ENCODE measurements at places on chromosomes 3 and 15. TPM values are rescaled to one million over a fixed set of nuclear protein-coding genes. Genes with fewer than 3 reads are reported as not detected.
A peak's percentile ranks its signal among the peaks of the same experiment; 100 is the strongest.

- peak; percentile 26 for DNase-seq
Measured at GRCh38 chr3:123658118-123658851, 73.4 kb upstream of the HACD2 start.

GRCh38 chr3:194852831-194853508 lies 167.3 kb downstream of the FAM43A start:
- no peak for DNase-seq

DNA sequence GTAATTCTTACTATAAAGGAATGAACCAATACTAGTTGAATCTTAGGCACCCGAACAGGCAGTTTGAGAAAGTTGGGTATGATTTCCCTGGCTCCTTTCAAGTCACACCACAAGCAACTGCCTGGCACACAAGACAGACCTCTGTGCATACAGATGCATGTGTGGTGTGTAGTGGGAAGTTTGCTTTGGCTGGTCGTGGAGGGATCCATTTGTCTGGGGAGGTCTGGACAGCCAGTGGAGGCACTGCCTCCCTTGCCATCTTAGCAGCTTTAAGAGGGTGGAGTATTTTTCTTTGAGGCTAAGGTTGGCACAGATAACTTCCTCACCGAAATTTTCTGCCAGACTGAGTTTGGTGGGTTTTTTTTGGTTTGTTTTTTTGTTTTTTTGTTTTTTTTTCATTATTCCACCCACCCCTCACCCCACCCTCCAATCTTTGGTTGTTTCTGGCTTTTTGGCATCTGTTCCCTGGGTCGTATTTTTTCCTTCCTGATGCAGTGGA lies 97.1 kb downstream of the TMEM212 start:
- no peak for DNase-seq

DNA sequence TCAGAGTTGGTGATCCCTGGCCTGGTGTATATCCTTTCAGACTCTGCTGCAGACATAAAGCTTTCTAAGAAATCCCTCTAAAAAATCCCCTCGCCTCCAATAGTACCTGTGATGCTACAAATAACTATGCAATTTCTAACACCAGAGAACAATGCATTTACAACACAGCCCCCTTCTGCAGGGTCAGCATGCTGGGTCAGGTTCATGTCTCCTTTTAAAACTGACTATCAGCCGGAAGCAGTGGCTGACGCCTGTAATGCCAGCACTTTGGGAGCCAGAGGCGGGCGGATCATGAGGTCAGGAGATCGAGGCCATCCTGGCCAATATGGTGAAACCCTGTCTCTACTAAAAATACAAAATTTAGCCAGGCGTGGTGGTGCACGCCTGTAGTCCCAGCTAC lies 77.0 kb upstream of the SPATA12 start:
- no peak for DNase-seq

- peak; percentile 81 for DNase-seq
Measured at GRCh38 chr15:69126054-69126469, 34.4 kb upstream of the GLCE start.

DNA sequence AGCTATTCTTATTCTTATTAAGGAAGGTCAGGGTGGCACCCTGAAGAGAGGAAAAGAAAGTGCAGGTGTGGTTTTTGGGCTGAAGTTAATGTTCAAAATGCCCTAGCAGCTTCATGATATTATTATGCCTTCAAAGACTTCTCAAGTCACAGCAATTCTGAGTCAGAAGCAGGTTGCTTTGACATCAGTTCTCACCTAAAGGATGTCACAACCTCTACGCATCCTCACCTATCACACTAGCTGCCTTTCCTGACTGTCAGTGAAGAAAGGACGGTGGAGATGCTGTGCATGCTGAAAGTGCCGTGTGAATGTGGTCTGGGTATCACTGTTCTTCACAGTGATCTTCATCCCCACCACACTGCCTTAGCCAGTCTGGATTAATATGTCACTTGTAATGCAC lies 49.6 kb downstream of the NPTN start:
- no peak for DNase-seq

- DNase-seq, result no peak
Measured at GRCh38 chr3:194877291-194878119, 191.8 kb downstream of the FAM43A start.

DNA sequence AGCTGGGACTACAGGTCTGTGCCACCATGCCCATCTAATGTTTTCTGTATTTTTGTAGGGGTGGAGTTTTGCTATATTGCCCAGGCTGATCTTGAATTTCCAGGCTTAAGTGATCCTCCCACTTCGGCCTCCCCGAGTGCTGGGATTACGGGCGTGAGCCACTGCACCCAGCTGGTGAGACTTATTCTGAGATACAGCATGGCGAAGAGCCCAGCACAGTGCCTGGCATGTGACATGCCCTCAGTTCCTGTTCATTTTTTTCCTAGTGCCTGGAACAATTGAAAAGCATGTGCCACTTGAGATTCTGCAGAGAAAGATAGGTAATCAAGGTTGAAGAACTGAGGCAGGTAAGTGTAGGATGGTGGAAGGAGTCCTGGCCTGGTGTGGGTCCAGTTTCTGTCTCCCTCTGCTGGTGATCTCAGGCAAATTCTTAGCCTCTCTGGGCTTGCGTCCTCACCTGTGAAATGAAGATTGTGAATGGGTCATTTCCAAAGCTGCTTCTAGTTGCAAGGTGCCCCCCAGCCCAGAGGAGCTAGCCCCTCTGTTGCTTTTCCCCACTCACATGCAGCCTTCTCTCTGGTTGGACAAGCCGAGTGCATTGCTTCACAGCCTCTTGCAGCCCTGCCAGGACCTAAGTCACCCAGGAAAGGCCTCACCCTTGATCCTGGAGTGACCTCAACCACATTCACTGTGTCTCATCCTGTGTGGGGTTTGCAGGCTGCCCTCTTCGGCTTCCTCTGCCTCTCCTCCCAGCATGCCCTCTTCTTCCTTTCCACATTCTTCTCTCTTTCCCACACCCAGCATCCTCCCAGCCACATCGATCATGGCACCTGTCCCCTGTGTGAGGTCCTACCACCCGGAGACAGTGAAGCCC lies 4.3 kb upstream of the RHCG start:
- peak; percentile 42 for DNase-seq

Gene VIPR1
- 0.54 TPM for total RNA-seq

Gene BFSP2
- not detected for total RNA-seq

Gene FRMD4B
- 39.0 TPM for total RNA-seq

Data from MCF 10A (cell line).